ENCODE measurements at places on chromosomes 7 and 10.

GRCh38 chr7:142089035-142089434, 22.5 kb upstream of the MGAM2 start:
- no peak for DNase-seq

GRCh38 chr7:111132833-111133232, 41.9 kb downstream of the LRRN3 start:
- DNase-seq: no peak

DNA sequence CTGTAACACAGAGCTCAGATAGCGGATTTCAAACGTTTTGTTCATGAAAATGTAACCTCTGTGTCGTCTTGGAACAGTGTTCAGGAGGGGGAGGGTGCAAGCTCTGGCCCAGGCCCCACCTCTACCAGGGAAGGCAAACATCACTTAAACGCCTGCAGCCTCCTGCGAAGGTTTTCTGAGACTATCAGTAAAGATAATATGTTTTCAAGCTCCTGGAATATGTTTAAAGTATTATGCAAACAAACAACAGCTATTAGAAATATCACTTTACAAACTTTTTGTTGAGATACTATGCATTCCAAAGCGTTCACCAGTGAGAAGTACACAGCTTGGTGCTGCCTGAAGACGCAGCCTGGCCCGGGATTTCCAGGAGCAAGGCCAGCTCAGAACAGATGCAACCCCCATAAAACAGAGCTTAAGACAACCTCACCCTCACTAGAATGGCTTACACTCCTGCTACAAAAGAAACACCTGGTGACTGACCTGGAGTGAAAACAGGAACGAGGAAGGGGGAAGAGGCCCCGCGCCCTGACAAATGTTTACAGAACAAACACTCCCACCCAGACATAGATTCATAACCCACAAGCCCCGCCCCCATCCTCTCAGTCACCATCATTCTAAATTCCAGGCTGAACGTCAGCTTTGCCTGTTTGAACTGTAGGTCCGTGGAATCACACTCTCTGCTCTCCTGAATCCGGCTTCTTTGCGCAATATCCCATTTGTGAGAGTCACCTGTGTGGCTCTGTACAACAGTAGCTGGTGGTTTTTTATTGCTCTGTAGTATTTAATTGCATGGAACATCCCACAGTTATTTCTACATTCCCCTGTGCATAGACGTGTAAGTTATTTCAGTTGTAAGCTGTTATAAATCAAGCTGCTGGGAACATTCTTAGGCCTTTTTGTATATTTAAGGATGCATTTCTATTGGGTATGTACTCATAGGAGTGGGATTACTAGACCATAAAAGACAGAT, 155.0 kb downstream of the PTPRN2 start:
- no peak for DNase-seq

DNA sequence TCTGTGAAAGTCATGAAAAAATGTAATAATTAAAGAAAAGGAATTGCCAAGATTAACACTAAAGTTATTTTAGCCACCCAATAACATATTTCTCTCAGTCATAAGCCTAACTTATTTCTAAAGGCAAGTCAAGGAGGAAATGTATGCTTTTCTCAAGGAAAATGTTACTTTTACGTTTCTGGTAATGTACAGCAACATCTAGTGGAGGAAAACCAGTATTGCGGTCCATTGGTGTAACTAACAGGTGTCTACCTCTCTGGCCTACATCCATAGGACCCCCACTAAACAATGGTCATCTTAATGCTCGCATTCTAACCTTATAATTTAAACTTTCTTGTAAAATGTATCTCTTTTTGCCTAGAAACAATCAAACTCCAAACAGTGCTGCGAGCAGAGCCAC, 437.5 kb downstream of the KIF20B start:
- no peak for DNase-seq

DNA sequence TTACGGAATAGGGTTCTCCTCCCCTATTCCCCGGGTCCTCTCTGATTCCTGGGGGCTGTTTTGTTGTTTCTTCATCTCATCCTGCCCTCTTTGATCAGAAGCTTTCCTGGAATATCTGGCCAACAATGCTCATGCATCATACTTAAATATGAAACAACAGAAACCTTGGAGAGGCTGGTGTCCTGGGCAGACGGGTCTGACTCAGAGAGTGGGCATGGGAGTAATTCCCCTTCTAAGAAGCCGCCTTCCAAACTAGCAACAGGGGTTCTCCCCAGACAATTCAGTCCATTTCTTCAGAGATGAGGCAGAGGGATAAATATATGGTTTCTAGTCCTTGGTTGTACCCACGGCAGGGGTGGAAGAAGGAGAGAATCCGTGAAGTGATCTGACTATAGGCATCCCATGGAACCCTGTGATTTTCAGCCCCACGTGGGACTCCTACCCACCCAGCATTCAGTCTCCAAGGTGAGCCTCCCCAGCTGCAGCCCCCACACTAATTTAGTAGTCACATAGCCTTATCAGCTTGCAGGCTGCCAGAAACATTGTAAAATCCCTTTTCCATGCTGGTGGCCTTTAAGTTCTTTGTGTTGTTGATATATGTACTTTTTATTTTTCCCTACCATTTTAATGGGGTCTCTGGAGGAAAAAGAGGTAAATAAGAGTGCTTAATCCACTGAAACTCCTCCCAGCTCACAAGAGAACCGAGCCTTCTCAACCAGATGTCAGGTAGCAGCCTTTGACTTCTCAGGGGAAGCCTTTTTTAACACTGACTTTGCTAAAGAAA, 119.2 kb downstream of the SFMBT2 start:
- DNase-seq: no peak

DNA sequence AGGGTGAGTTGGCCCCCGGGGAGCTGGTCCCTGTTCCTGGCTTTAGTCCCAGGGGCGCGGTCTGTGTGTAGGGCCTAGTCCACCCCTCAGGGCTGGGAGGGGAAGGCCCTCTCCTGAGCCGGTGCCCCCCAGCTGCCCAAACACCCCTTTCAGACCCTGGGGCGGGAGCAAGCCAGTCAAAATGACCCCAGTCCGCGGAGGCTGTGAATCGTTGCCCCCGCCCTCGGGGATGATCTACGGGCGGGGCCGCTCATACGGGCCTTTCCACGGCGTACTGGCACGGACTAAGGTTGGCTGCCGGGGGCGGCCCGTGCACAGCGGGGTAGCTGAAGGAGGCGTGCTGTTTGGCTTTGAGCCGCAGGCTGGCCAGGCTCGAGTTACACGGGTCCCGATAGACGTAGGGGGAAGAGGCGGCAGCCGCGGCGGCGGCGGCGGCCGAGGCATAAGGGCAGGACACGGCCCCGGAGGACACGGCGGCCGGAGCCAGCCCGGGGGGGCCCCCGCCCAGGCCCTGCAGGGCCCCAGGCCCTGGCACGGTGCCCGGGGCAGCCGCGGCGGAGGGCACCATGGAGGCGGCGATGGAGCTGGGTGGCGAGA, 4.3 kb downstream of the ELOVL3 start:
- peak; percentile 62 for DNase-seq

DNA sequence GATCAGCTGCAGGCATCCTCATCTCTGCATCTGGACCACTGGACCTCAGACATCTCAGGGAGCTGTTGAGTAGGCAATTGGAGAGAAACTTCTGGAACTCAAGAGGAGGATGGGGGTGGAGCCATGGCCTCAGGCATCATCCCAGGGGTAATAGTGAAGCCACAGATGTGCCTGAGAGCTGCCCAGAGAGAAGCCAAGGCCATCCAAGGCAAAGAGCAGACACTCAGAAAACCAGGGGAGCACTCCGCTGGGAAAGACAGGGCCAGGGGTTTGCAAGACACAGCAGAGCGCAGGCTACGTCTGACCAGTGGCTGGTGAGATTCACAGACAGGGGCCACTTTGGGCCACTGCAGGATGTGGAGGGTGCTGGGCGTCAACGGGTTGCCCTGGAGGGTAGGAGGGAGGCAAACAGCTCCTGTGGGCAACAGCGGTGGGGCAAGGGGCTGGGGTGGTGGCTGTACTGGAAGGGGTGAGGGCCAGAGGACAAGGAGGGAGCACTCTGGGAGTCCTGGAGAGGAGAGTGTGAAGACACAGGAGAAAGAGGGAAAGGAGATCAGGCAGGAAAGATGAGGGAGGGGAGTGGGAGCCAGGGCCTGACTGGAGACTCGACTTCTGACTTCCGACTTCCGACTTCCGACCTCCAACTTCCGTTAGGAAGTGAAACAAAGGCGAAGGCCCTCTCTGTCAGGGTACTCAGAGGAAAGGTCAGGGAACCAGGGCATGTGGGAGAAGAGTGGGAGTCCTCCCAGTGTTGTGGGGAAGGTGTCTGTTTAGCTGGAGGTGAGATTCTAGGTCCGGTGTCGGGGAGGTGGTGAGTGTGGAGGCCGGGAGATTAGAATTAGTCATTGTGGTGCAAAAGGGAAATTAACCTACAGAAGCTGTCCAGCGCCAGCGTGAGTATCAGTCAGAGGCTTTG, 69.7 kb upstream of the ANTXRL start:
- no peak for DNase-seq

- no peak for DNase-seq
These were observed 61.3 kb upstream of the INSIG1 start for GRCh38 chr7:155236386-155236785.

DNA sequence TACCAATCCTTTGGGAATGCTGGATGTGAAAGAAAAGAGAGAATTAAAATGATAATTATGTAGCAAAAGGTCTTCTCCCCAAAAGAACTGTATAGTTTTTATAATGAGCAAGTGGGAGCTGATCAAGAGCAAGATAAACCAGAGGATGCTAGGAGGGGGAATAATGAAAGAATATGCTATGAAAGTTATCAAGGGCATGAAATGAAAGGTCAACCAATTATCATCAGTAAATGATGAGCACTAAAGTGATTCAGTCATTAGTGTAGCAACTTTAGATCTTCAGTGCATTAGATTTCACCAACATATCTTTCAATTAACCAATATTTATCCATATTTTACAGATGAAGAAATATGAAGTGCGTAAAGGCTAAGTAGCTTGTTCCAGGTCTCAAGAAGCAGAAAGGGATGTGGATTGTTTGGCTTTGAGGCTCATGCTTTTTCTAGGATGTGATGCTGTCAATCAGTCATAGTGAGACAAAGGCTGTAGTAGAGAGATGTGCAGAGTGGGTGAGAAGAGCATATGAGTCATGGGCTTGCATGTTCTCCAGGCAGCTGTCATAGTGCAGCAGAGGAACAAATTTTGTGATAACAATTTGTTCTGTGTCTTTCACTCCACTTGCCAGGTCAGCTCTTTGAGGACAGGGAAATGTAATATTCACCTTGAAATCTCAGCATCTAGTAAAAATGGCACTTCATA, 5.7 kb upstream of the OR2F2 start:
- peak; percentile 19 for DNase-seq

All from stimulated activated CD4-positive, alpha-beta T cell treated with anti-CD3 and anti-CD28 coated beads, Interleukin-15, amount 100 ng/mL, for 24 hours (primary cell).